ENCODE measurements at places on chromosomes 2 and 18.

GRCh38 chr2:188787658-188788240 is 186.4 kb upstream of the COL3A1 start:
- no peak for DNase-seq

DNA sequence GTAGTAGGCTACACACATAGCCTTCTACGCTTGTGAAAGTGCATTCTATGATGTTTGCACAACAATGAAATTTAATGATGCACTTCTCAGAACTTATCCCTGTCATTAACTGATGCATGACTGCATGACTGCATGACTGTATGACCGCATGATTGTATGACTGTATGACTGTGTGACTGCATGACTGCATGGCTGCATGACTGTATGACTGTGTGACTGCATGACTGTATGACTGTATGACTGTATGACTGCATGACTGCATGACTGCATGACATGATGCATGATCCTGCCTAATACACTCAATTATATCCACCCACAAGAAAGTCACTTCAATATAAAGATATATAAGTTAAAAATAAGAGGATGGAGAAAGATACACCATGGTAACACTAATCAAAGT is 365.4 kb upstream of the FSIP2 start:
- DNase-seq = no peak

DNA sequence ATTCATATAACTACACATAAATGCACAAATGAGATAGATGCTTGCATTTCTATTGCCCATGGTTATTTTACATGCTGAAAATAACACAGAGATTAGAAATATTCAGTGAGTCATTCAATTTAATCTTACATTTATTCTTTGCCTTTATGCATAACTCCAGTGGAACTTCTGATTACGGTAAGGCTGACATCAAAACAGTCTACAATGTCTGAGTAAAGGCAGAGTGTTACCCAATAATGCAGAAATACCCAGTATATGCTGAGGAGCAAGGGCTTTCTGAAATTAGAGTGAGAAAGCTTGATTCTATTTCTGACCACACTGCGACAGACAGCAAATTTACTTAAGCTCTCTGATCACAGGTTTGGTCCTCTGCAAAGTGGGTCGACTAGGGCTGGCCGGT is 9.2 kb downstream of the NMI start:
- DNase-seq = no peak

DNA sequence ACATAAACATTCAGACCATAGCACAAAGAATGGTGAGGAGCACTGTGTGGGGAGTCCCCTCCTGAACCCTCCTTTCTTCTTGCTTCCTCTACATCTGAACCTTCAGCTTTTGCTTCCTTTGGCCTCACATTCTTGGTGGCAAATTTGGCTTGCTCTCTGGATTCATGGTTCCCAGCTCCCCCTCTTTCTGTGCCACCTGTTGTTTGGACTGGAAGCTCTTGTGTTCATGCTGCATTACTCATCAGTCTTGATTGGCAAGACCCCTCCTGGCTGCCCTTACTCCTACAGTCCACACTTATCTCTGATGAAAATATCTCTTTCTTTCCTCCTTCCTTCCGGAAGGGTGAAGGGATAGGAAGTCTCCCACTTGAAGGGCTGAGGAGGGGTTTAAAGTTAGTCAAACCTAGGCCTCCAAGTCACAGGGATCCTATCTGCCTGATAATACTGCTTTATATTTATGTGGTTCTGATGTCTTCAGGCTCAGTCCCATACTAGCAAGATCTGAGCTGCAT is 70.0 kb downstream of the MYO3B start:
- no peak for DNase-seq

GRCh38 chr2:64036034-64036705 is 16.9 kb upstream of the VPS54 start:
- no peak for DNase-seq

DNA sequence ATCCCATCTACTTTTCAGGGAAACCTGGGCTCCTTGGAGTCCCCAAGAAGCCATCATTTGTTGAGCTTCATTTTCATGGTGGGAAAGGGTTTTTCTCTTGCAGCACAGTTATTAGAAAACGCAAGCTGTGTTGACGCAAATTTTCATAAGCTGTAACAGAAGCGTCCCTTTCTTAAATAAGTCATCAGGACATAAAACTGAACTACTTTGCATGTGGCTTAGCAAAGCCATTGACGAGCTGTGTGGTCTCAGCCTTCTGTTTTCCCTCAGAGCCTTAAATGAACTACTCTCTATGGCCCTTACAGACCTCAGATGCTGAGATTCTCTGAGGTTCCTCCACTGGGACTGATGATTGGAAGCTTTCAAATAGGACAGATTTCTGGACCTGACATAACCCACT is 85.1 kb downstream of the ARL4C start:
- no peak for DNase-seq

GRCh38 chr2:181787310-181788048 is 104.1 kb upstream of the ITPRID2 start:
- DNase-seq = no peak

GRCh38 chr2:230636684-230637271 is 75.9 kb upstream of the CAB39 start:
- DNase-seq = no peak

- DNase-seq = no peak
Observed at GRCh38 chr2:85662899-85663593, 5.0 kb downstream of the SFTPB start.
